ENCODE measurements at places on chromosomes 4 and X. TPM values are rescaled to one million over a fixed set of nuclear protein-coding genes. Genes with fewer than 3 reads are reported as not detected.

- DNase-seq, result no peak
Measured at GRCh38 chrX:17291171-17291900, 83.7 kb upstream of the NHS start.

- no peak for DNase-seq
Measured at GRCh38 chr4:727576-727975, 21.9 kb downstream of the PCGF3 start.

Gene ARX
- total RNA-seq, result not detected

DNA sequence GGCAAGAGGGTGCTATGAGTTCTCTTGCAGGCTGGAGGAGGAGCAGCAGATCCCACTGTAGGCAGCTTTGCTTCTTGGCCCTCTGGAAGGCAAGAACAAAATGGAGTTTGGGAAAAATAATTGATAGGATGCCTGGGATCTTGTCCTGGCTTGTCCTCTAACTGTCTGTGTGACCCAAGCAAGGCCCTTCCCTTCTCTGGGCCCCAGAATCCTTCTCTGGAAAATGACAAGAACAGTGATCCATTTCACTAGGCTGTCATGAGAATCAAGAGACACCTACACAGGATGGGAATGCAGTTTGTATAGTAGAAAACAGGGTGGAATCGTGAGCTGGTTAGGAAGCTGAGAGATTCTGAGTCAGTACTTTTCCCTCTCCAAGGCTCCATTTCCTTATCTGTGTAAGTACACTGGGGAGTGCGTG, 133.3 kb downstream of the PJA1 start:
- DNase-seq, result no peak

Gene SYNPO2
- 0.19 TPM for total RNA-seq

DNA sequence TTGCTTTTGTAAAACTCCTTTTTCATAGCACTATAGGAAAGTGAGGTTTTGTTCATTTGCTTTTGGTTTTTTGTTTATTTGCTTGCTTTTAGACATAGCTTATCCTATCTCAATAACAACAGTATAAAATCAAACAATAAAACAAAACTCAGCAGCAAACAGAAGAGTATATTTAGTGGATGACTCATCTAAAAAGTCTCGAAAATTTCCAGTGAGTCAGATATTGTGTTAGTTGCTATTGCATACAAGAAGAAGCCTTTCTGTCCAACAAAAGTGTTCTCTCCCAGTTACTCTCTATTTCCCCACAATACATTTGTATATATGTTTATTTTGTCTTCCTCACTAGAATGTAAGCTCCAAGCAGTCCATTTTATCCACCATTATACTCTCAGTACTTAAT, 36.0 kb upstream of the NPNT start:
- no peak for DNase-seq

- no peak for DNase-seq
Measured at GRCh38 chr4:96646146-96646545, 806.3 kb downstream of the PDHA2 start.

- no peak for DNase-seq
Measured at GRCh38 chr4:1871471-1872021, 353 bp downstream of the NSD2 start.

GRCh38 chrX:151901826-151902225, 10.9 kb upstream of the MAGEA4 start:
- DNase-seq, result no peak

DNA sequence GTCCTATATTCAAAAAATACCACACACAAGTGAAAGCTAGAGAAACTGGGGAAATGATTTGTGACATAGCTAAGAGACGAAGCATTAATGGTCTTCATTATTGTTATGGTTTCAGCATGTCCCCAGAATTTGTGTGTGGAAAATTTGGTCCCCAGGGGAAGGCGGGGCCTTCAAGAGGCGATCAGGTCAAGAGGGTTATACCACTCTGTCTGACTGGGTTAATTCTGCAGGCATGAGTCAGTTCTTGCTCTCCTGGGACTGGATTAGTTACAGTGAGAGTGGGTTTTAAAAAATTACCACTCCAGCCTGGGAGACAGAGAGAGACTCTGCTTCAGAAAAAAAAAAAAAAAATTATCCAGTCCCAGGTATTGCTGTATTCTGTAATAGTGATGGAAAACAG, 2.1 kb upstream of the MTNR1A start:
- no peak for DNase-seq
